Activated effector memory CD4-positive, alpha-beta T cell treated with Interleukin-2 at 50 U/mL for 16 hours (primary cell): ENCODE measurements at places on chromosomes 7 and 10.

- DNase-seq = peak; percentile 61
Observed at GRCh38 chr10:45418849-45419675, 45.0 kb downstream of the ALOX5 start.

DNA sequence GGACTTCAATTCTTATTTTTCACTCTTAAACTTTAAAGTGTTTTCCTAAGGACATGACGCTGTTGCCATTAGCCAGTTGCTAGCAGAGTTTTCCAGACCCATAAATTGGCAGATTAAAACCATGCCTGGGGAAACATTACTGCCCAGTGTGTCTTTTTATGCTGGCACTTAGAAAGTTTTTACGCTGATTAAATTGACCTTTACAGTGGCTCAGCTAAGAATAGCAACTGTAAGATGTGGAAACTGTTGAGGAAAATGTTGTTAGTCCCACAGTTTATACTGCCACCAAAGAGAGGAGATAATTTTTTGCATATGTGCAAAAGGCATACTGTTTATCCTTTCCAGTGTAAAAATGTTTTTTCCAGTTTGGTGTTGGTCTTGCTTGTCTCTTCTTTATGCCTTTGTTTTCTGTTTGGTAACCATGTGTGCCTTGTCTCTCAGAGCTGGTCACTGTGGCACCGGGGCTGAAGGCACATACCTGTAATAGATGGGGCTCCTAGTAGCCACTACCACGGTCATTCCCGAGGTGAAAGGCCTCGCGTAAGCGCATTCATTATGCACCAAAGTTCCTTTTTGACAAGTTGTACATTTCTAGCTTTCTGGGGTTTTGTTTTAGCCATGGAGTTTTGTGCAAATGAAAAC lies 45.3 kb downstream of the CYP17A1 start:
- no peak for DNase-seq

GRCh38 chr7:104126411-104126841 lies 81.4 kb downstream of the ORC5 start:
- DNase-seq = no peak

- DNase-seq = no peak
Observed at GRCh38 chr10:18201877-18202276, 61.7 kb downstream of the CACNB2 start.

GRCh38 chr7:36207451-36208291 lies 54.6 kb downstream of the EEPD1 start:
- peak; percentile 11 for DNase-seq

DNA sequence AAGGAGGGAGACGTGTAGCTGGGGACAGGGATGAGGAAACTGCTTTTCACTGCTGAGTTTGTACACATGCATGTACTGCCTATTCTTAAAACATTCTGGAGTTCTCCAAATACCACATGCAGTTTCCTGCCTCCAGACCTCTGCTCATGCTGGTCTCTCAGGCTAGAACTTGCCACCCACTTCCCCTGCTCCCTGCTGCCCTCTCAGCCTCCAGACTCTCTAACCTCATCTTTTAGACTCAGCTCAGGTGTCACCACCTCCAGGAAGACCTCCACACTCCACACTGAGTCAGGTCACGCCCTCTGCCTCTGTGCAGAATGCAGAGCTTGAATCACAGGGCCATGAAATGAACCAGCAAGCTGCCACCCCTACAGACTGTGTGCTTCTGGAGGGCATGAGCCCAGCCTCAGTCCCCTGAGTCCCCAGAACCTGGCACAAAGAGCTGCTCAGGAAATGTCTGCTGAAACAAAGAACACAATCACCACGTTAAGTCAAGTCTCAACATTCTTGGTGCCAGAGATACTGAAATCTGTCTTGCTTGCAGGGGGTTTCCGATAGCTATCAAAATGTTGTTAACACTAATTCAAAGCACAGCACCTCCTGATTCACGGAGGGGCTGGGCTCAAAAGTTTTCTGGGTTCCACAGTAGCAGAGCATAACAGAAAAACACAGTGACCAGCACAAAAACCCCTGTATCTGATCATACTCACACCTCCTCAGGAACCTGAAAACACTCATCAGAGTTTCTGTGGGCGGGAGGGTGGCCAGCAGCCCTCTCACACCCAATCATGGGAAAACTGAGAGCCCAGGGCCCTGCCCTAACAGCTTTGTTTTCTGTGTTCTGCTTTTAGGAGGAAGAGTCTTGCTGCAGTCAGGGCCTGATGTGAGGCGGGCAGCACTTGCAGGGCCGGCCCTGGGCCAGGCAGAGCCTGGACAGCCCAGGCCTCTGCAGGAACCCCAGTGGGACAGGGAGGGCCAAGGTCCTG lies 21.1 kb downstream of the FAM53B start:
- no peak for DNase-seq

GRCh38 chr10:73790886-73791625 lies 5.7 kb downstream of the ZSWIM8 start:
- no peak for DNase-seq

- DNase-seq = no peak
Observed at GRCh38 chr7:57339198-57339944, 110.6 kb upstream of the ZNF716 start.

DNA sequence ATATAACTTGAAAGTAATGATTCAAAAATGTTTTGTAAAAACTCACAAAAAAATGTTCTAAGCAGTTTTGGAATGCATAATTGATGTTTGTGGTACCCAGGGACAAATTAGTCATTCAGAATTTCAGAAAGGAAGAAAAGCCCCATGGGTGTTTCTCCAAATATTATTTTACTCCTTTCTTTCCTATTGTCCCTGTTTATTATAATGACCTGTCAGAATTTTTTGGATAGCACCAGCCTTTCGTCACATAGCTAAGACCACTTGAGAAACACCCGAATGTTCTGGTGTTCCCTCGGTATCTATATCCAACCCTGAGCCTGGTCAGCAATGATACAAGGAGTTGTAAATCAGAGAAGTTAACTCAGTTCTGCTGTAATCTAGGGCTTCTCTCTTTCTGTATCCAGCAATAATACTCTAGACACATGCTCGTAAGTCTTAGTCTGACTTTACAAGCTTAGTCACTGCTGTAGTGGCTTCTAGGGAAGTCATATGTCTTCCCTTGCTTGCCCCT lies 64.8 kb upstream of the MEOX2 start:
- no peak for DNase-seq

- DNase-seq = no peak
Observed at GRCh38 chr10:132637477-132638129, 100.0 kb downstream of the INPP5A start.

GRCh38 chr10:98301664-98302319 lies 33.8 kb upstream of the LOXL4 start:
- DNase-seq = no peak

- no peak for DNase-seq
Observed at GRCh38 chr10:4643471-4643870, 182.5 kb upstream of the AKR1E2 start.
